ENCODE measurements at places on chromosomes 4 and X. TPM values are rescaled to one million over a fixed set of nuclear protein-coding genes. Genes with fewer than 3 reads are reported as not detected.

DNA sequence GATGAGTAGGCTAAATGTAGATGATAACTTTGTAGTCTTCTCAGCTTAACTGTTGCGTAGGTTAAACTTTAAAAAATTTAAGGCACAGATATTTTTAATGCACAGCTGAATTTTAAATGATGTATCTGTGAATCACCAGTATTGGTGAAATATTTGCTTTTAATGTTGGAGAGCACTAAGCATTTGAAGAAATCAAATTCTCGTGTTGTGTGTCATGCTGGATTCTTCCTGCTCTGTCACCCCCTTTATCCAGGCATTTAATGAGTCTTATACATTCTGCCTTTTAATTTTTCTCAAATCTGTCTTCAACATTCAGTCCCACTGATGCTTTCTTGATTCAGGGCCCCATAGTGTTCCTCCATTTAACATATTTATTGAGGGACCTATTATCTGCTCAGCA is 76.7 kb downstream of the SLC4A4 start:
- DNase-seq: no peak

- no peak for DNase-seq
Observed at GRCh38 chr4:7637971-7638370, 203.2 kb upstream of the PSAPL1 start.

DNA sequence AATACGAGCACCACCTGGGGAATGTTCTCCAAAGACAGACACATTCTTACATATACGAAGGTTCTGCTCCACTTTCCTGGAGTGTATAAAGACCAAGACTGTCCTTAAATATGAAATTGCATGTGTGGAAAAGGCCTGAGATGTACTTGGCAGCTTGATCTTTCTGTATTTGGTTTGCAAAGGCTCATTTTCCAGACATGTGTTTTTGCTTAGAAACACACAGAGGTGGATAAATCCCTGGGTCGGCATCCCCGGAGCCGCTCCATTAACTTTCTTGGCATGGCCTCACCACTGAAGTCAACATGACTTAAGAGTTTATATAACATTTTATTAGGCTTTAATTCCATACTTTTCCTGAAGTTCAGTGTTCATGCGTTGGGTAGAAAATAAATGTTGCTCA is 239.4 kb downstream of the LDB2 start:
- DNase-seq: no peak

DNA sequence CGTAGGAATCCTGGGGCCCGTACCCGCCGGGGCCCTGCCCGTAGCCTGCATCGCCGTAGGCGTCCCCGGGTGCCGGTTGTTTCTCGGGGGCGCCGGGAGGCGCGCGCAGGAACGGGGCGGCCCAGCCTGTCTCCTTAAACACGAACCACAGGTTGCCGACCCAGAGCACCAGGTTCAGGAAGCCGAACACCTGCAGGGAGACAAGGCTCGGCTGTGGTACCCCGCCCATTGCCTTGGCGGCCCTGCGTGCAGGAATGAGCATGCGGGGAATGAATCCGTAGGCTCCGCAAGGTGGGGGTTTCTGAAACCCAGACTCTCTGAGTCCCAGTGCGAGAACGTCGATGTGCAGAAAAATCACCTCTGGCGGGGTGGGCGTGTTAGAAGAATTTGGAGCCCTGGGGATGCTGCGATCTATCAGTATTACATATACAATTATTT is 5.4 kb upstream of the PRICKLE3 start:
- peak; percentile 30 for DNase-seq

DNA sequence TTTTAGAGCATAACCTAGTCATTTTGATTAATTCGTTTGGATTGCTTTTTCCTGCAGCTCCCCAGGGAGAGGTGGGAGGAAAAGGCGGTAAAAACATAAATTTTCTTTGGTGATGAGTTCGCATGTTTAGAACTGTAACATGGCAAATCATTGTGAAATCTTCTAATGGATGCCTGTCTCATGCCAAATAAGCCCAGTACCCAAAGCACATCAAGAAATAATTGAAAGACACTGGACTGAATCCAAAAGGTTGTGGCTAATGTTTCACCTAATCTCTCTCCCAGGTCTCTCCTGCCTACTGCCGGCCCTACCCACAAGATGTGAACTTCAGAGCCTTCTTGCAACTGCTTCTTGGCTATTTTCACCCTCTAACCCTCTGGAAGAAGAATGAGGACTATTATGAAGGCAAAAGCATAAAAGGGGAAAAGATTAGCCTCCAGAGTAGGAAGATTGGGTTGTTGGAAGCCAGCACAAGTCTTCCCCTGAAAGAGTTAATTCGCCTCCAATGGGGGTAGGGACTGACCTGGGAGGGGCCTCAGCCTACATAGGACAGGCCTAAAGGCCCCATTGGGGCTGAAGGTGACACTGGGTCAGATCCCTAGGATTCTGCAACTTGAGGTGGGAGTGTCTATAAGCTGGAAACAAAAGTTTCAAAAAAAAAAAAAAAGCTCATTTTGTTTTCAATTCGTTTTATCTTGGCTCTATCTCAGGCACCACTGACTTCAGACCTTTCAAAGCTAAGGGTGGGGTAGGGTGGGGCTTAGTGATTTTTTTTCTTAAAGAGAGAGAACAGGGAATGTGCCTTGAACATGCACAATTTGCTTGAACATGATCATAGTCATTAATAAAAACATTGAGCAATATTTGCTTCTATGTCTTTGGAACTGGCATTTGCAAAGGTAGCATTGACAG is 278.6 kb upstream of the KLF3 start:
- DNase-seq: no peak

GRCh38 chr4:957231-957580 is 16.2 kb downstream of the DGKQ start:
- DNase-seq: no peak

- no peak for DNase-seq
Observed at GRCh38 chr4:67691328-67691727, 9.6 kb downstream of the UBA6 start.

GRCh38 chr4:84480082-84480481 is 19.0 kb downstream of the NKX6-1 start:
- DNase-seq: no peak

DNA sequence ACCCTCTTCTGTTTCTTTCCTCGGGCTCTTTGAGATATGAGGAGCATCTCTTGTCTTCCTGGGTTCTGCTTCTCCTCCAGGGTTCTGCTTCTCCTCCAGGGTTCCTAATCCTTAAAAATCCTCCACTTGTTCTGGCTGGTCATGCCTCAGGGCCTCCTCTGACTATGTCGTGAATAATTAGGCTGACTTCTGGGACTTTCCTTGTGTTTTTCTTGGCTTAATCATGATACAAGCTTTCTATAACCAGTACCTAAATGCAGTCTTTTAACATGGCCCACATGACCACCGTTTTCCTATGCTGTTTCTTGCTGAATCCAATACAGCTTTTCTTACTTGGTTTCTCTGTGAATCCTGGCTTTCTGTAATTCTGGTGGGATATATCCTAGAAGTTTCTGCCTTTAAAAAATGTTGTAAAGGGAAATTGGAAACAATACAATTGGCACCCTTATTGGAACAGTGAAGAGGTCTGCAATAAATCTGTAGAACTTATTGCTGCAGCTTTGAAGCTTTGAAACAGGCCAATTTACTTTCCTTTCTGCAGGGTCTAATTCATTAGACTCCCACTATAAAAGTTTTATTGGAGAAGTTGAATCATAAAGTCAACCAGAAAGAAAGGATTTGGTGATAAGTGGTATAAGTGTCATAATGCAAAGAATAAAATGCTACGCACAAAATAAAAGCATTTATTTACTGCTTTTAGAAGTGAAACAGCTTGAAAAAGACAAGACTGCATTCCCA is 213.1 kb downstream of the UGT8 start:
- no peak for DNase-seq

DNA sequence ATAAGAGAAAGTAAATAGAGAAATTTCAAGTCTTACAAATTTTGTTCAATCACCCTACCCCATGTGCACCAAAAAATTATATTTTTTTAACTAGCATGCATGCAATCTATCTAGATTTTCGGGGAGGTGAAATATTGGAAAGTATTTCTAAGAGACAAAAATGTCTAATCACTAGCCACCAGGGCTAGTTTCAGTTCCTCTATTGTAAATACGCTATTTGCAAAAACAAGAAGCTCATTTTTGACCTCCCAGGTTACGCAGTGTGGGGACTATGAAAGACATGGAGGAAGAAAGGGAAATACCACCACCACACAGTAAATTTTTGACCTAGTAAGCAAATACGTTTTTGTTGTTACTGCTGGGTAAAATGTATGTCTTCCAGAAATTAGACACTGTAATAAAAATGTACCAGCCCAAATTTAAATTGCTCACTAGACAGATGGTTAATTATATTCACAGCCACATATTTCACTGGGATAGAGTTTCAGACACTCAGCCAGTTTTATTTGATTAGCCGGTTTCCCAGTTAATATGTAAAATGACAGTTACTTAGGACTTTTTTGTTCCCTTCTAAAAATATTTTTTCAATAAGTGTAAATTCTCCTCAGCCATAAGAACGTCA is 2.2 kb downstream of the NEXMIF start:
- no peak for DNase-seq

DNA sequence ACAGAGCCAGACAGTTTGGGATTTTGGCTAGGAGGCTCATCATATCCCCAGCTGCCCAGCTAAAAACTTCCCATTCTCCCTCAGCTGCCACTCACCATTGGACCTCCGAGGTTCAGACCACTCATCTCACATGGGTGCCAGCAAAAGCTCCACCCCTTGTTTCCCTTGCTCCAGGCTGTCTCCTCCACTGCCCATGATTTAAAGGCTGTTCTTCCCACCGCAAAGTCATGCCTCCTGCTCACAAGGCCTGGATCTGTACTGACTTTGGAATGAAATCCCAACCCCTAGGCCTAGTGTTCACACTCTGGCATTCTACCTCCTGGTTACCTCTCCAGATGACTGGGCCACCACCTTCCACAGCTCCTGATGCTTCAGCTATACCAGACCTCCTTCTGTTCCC is 142.2 kb upstream of the EOLA2 start:
- no peak for DNase-seq

DNA sequence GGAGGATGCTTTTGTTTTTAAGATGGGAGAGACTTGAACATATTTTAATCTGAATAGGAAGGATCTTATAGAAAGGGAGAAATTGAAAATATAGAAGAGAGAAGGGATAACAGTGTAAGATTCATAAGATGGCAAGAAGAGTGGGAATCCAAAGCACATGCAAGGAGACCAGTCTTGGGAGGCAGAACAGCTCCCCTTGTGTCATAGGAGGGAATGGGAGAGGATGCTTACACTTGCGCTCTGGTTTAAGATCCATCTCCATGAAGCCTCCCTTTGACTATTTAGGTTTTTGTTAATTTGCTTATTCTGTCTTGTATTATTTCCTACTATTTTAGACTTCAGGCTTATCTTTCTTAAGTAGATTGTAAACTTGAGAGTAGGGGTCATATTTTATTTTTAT is 42.7 kb downstream of the KIF4A start:
- no peak for DNase-seq

DNA sequence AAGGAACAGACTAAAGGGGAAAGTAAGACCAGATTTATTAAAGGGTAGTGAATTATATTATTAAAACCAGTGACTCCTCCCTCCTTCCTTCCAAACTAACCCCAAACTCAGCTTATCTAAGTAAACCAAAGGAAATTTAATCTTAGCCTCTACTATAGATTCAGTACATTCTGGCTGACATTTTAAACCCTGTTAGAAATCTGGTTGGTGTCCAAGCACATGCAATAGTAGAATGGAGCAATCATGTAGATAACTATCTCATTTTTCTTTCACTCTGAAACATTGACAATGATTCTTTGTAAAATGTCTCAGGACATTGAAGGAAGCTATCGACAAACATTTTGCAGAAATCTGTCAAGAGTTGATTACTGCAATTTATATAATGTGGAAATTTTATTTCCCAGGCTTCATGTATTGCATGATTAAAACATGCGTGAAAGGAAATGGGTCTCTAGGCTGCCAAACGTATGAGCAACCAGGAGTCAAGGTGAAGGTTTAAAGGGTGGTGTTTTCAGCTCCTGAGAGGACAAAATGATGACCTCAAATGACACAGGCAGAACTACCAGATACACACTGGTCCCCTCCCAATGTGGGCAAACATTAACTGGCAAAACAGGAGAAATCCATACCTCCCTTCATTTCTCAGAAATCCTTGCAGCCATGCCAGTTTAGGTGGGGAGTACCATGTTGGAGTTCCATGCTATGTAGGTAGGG is 58.2 kb upstream of the RBM47 start:
- DNase-seq: no peak

- DNase-seq: no peak
Observed at GRCh38 chr4:107069049-107069448, 32.9 kb upstream of the DKK2 start.

- peak; percentile 35 for DNase-seq
Observed at GRCh38 chrX:18390941-18391538, 34.4 kb upstream of the CDKL5 start.

- DNase-seq: no peak
Observed at GRCh38 chr4:115918149-115918548, 804.7 kb upstream of the NDST4 start.

DNA sequence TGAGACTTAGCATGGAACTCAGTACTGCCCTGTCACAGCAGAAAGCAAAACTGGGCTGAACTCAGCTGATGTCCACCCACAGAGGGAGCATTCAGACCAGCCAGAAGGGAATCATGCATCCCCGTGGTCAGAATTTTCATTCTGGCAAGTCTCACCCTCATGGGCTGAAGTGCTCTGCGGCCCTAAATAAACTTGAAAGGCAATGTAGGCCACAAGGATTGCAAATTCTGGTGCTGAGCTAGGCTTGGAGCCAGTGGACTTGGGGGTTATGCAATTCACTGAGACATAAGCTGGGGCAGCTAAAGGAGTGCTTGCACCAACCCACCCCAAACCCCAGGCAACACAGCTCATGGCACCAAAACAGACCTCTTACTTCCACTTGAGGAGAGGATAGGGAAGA is 494.1 kb downstream of the GABRG1 start:
- no peak for DNase-seq

The FRMPD3 gene
- not detected for total RNA-seq

The LEF1 gene
- 291 TPM for total RNA-seq

The SPON2 gene
- total RNA-seq: 17.4 TPM

The CXCL1 gene
- not detected for total RNA-seq

The PPARGC1A gene
- total RNA-seq: not detected

The CLGN gene
- not detected for total RNA-seq

The RNF4 gene
- total RNA-seq: 91.1 TPM

The NALF2 gene
- 0.23 TPM for total RNA-seq

The SH2D1A gene
- 48.9 TPM for total RNA-seq

The ITIH6 gene
- total RNA-seq: not detected

The HMGB2 gene
- total RNA-seq: 567 TPM

The POU3F4 gene
- not detected for total RNA-seq

The DUSP9 gene
- total RNA-seq: 0.91 TPM

The NHS gene
- 2.7 TPM for total RNA-seq

All from activated naive CD4-positive, alpha-beta T cell treated with anti-CD3 and anti-CD28 coated beads, Interleukin-2, amount 50 U/mL, for 72 hours (primary cell).